Right ventricle myocardium superior (tissue), 1 donor: ENCODE measurements at places on chromosomes 7 and 10. TPM values are rescaled to one million over a fixed set of nuclear protein-coding genes. Genes with fewer than 3 reads are reported as not detected.
A peak's percentile ranks its signal among the peaks of the same experiment; 100 is the strongest.

PFKP gene
- 155 TPM for total RNA-seq

CTAGE8 gene
- 0.32 TPM for total RNA-seq

PVRIG gene
- not detected for total RNA-seq

DNA sequence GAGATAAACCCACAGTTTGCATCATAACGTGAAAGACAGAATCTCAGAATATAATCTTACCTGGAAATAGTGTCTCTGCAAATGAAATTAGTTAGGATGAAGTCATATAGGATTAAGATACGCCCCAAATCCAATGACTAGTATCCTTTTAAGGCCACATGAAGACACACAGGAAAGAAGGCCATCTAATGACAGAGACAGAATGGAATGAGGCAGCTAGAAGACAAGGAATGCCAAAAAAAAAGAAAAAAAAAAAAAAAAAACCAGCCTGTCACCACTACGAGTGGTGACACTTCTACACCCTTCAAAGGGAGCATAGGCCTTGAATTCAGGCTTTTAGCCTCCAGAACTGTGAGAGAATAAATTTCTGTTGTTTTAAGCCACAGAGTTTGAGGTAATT is 82.9 kb downstream of the HYCC1 start:
- DNase-seq: no peak

DNA sequence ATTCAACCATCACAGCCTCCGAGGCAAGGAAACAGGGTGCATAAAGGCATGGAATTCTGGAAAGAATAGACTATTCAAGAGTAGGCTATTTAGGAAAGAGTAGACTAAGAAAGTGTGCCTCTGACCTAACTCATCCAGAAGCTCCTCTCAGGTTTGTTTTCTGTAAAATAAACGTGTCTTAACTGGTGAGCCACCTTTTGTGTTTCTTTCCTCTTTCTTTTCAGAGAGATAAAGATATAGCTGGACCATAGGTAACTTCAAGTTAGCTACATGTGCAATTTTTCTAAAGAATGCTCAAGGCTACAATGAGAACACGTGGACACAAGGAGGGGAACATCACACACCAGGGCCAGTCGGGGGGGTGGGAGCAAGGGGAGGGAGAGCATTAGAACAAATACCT is 577.0 kb downstream of the TYW1 start:
- DNase-seq: no peak

DNA sequence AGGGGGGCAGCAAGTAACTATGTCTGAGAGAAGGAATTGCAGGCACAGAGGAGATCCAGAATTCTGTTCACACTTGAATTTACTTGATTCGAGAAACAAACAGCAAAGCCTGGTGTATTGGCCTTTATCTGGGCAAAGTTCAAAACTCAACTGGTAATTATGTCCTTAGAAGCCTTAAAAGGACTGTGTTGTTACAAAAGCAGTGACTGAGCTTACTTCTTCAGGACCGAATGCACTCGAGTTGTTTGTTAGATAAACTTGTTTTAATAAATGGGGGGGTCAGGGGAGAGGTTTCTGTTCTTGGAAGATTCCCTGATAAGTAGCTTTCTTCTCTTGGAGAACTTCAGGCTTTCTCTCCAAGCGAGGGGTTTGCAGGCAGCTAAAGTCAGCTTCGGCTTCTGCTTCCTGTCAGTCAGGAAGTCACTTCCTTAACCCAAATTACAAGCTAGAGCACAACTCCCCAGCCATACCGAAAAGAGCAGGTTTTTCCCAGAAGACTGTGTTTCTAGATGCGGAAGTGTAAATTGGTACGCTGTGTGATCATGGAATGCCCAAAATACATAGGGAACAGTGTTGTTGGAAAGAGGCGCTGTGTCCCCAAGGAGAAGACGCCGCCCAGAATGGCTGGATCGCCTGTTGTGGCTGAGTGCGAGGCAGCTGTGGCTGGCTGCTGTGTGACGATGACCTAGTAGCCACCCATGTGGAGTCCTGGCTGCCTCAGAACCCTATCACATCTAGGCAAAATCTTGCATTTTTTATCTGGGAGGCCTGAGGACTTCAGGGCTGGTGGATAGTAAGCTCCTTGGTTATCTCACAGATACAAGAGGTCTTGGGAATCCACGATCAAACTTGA is 110.4 kb downstream of the TCF7L2 start:
- DNase-seq: peak; percentile 86

GRCh38 chr10:4429571-4429970 is 396.4 kb upstream of the AKR1E2 start:
- peak; percentile 41 for DNase-seq

- peak; percentile 82 for DNase-seq
Measured at GRCh38 chr7:455110-455928, 64.3 kb downstream of the PDGFA start.

DNA sequence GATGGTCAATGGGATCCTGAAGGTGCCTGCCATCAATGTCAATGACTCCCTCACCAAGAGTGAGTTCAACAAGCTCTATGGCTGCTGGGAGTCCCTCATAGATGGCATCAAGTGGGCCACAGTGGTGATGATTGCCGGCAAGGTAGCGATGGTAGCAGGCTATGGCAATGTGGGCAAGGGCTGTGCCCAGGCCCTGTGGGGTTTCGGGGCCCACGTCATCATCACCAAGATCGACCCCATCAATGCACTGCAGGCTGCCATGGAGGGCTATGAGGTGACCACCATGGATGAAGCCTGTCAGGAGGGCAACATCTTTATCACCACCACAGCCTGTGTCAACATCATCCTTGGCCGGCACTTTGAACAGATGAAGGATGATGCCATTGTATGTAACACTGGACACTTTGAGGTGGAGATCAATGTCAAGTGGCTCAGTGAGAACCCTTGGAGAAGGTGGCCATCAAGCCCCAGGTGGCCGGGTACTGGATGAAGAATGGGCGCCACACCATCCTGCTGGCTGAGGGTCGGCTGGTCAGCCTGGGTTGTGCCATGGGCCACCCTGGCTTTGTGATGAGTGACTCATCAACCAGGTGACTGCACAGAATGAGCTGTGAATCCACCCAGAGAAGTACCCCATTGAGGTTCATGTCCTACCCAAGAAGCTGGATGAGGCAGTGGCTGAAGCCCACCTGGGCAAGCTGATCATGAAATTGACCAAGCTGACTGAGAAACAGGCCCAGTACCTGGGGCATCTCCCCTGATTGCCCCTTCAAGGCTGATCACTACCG is 63.0 kb upstream of the ANTXRL start:
- no peak for DNase-seq

DNA sequence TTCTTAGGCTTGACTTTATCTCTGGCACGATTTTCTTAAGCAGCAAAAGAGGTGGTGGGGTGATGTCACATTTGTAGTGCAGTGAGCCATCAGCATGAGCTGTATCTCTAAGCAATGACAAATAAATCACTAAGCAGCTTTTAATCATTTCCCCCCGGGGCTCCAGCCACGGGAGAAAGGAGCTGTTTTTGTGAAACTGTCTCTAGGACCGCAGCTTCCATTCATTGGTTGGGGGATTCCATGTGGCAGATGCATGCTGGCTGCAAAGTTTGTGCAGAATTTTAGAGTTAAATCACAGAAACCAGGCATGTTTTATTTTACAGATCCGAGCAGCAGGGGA is 464 bp downstream of the KIAA1217 start:
- no peak for DNase-seq

DNA sequence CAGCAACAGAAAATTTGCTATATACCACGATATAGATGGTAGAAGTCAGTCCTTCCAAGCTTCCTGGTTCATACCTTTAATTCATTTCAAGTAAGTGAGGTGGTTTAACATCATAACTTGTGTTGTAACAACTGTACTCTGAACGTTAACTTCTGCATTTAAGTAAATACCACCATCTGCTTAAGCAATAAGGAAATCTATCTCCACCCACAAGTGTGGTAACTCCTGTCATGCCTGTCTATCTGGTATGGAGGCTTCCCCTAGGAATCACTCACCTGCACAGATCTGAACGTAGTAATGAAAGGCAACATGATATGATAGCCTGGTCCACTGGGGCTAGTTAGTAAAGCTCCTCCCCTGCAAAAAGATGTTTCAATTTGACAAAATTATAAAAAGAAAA is 2.3 kb downstream of the ERLIN1 start:
- DNase-seq: no peak

- no peak for DNase-seq
Measured at GRCh38 chr7:26735976-26736600, 128.3 kb downstream of the SKAP2 start.

DNA sequence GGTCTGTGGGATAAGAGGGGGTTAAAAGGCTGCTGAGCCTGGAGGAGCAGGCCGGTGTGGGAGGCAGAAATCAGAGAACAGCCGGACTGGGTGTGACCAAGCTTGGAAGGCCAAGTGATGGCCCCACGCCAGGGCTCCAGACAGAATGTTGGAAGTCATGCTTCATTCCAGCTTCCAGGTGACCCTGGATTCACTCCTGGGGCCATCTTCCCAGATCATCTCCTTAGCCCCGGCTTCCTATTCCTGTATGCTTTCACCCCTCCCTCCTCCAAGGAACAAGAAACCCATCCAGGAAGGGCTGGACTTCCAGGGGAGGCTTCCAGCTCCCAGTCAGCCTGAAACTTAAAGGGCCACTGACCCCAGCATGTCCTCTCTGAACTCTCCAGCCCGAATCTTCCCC is 1.0 kb downstream of the INMT start:
- peak; percentile 88 for DNase-seq

DNA sequence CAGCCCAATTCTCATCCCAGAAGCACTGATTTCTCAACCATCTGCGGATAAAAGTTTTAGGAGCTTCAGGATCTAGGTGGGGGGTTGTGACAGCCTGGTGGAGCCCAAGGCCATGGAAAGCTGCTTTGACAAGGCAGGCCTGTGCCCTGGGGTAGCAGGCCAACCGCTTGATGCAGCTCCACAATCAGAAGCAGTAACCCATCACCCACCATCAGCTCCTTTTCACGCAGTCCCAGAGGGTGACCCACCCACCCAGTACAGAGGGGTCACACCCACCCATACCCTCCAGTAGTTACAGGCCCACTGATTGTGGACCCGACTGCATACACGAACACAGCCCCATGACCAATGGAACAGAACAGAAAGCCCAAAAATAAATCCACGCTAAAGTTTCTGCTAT is 253.9 kb downstream of the AHR start:
- DNase-seq: no peak

- peak; percentile 59 for DNase-seq
Measured at GRCh38 chr10:97549587-97550322, 22.8 kb upstream of the ANKRD2 start.

GRCh38 chr7:143015084-143015483 is 11.8 kb downstream of the OR9A2 start:
- no peak for DNase-seq

GRCh38 chr7:44067064-44067951 is 1.9 kb upstream of the PGAM2 start:
- no peak for DNase-seq

DNA sequence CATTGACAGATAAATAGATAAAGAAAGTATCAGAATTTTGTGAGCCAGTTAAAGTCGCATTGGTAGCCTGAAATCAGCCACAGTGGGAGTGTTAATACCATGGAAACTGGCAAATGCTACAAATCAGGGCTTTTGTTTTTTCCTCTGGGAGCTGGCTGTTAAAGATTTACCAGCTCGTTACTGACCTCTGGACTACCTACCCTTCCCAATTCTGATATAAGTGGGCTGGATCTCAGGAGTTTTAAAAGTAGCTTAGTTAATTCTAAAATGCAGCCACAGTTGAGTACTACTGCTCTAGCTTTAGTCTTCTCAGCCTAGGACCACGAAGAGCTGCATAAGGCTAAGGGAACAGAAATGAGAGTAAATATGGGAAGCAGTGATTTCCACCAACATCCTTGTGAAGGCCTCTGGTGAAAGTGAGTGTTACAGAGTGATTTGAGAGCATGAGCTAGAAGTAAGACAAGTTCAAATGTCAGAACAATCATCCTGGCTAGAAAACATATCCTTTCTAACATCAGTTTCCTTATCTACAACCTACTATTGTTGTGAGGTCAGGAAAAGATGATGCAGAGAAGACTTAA is 53.2 kb downstream of the A1CF start:
- DNase-seq: no peak

DNA sequence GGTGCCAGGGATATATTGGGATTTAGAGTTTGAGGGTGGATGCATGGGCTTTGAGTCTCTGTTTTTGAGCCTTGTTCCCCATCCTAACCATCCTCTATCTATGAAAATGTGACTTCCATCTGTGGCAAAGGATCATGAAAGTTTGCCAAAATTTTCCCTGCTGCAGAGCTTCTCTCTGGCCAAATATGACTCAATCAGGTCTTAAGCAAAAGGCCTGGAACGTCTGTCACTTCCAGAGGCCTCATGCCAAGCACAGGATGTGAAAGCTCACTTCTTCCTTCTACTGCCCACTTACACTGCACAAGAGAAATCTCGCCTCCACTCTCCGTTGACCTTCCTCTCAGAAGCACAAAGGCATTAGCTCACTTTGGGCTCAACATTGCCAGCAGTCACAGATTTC is 696.9 kb upstream of the NRP1 start:
- DNase-seq: peak; percentile 69
